Astrocyte of the hippocampus (primary cell): ENCODE measurements at places on chromosomes 1 and 21.

- no peak for DNase-seq
Observed at GRCh38 chr1:241081473-241081872, 275.5 kb downstream of the RGS7 start.

- no peak for DNase-seq
Observed at GRCh38 chr1:170730014-170730413, 66.1 kb downstream of the PRRX1 start.

DNA sequence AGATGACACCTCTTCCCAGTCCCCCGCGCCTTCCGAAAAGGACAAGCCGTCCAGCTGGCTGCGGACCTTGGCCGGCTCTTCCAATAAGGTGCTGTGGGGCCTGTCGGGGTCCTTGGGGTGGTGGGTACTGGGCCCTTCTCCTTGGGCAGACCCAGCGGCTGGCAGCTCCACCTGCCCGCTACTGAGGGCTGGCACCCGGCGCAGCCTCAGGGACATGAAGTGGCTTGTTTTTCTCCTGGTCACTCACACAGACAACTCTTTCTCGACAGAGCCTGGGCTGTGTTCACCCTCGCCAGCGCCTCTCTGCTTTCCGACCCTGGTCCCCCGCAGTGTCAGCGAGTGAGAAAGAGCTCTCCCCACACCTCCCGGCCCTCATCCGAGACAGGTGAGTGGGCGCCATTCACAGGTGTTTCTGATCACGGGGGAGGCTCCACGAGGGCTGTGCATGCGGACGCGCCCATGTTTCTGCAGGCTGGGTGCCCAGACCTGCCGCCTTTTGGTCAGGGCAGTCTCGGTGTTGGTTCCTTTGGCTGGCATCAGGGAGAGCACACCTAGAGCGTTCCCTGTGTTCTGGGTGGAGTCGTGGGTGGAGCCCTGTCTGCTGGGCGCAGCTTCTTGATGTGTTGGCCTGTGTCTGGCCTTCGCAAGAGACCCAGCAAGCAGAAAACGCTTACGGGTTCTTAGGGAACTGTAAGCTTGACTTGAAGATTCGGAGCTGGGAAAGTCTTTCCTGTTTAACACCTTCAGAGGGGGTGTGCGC lies 75.1 kb downstream of the SKI start:
- DNase-seq: no peak

GRCh38 chr1:94658221-94658620 lies 116.7 kb upstream of the F3 start:
- DNase-seq: peak; percentile 52

GRCh38 chr1:171715813-171716251 lies 26.0 kb downstream of the VAMP4 start:
- peak; percentile 35 for DNase-seq

- no peak for DNase-seq
Observed at GRCh38 chr1:228016653-228017355, 10.0 kb downstream of the WNT3A start.

- DNase-seq: peak; percentile 88
Observed at GRCh38 chr1:41664861-41665640, 180.6 kb upstream of the EDN2 start.

DNA sequence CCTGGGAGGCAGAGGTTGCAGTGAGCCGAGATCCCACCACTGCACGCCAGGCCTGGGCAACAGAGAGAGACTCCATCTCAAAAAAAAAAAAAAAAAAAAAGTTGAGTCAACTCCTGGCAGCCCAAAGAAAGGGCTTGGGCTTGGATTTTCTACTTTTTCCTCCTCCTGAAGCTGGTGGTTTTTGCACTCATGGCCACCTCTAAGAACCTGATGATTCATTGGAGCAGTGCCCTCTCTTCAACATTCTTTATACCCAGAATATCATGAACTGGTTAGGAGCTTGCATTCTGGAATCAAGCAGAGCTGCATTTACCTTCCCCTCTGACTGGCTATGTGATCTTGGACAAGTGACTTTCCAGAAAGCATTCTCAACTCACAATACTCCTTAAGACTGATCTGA lies 3.5 kb upstream of the ACTA1 start:
- DNase-seq: peak; percentile 51

DNA sequence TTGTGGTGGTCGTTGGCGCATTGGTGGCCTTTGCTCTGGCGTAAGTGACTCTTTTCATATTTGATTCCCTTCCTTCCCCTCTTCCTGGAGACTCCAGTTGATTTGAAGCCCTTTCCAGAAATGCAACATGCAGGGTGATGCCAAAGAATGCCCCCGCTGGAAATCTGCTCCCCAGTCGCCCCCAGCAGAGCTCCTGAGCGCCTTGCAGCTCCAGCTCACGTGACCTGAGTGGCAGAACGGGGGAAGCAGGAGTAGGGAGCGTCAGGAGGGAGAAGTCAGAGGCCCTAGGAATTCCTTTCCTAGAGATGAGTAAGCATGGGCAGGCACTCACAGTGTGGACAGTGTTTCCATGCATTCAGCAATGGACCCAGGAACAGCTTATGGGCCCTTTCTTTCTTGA lies 255.9 kb downstream of the CACNA1E start:
- peak; percentile 21 for DNase-seq

DNA sequence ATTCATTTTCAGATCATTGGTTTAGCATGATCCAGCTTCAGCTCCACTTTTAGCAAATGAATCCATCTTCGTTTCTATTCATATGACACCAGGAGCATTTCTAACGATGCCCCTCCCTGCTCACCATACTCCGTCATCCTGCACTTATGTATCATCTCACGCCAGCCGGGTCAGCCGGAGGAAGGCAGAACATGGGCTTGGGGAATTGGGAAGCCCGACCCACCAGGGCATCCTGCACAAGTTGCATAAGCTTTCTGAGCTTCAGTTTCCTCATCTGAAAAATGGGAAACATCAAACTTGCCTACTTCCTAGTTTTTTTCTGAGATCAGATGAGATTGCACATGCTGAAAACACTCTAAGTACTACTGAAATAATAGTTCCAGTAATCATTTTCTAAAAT lies 194.7 kb downstream of the AK5 start:
- no peak for DNase-seq

DNA sequence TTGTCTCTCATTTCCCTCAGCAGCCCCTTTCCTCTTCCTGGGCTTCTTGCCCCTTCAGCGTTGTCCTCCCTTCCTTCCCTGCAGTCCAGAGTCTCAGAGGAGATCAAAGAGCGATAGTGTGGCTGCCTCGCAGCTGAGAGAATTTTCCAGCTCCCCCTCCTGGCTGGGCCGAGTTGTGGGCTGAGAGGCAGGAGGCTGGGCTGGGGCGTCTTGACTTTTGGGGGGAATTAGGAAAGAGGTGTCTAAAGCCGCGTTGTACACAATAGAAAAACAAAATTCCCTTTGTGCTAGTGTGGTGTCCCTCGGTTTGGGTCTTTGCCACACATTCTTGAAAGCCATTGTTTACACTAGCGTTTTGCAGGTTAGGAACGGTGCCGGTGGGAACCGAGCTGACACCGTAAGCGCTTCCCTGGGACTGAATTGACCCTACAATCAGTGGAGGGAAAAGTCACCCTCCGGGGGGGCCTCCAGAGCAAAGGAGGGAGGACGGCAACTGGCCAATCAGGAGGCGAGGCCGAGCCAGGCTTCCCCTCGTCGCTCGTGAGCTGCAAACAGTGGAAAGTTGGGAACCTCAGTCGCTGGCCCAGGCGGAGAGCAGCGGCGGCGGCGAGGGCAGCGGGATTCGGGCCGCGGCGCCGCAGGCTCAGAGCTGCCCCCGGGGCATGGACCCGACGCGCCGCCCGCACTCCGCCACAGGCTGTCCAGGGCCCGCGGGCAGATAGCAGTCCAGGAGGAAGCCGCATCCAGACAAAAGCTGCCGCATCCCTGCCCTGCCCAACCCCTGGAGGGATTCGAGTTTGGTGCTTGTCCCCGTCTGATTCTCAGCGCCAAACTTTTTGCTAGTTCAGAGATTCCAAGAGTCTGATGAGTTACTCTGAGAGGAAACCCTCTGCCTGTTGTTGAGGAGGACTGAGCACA lies at the start of gene HMCN1:
TSS of gene HMCN1 (plus strand) at position 574 of the 918 bp plus-strand sequence. CDS start 389 bp downstream, outside the sequence.
- DNase-seq: peak; percentile 86
